Inflammatory macrophage treated with lipopolysaccharide for 4 hours (primary cell): ENCODE measurements at places on chromosomes 6 and 20.

DNA sequence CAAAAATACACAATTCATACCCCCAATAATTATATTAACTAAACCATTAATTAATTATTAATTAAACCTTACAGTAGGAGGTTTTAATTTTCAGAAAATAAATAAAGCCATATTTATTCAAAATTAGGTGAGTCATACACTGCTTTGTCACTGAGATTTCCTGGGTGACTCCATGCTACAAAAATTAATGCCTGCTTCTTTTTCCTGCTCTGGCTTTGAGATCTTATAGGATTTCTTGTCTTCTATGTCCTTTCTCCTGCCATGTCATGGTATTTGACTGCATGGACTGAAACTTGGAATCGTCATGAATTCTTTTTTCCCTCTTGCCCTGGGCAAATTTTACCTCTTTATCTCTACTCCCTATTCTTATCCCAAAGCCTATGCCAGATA is 133.2 kb downstream of the PHACTR1 start:
- no peak for DNase-seq

DNA sequence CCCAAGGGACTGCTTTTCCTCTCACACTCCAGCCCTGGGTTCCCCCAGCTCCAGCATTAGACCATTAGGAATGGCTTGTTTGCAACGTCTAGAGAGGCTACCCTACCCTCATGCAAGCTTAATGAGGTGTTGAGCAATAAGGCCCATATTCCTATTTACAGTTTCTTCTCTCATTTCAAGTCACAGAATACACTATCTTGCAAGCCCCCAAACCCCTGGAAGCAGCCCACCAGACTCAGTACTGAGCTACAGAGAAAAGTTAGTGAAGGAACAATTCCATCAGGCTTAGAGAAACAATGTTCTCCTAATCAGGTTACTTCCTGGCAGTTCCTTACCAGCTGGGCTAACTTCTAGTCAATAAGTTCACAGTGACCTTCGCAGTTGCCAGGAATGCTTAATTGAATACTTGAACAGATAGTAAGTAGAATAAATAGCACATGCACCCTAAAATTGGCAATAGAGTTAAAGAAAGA is 606.5 kb upstream of the NOX3 start:
- no peak for DNase-seq

DNA sequence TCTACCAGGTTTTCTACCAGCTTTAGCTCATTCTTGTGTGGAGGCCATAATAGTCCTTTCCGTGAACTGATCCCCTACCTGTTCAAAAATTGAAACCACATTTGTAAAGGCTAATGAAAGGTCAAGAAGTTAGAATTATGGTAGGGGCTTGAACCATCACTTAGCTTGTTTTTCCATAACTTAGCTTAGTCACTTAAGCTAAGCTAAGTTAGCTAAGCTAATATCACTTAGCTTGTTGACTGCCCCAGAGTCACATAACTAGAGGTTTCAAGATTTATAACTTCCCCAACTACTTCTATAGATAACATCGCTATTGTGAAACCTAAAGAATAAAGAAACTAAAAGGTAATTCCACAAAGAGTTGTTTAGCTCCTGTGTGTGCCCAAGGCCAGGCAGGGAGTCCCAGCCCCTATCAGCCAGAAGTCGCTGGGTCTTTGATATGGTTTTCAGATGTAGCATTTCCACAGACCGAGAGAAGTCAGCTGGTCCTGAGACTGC is 131.8 kb downstream of the VEGFA start:
- DNase-seq: no peak

DNA sequence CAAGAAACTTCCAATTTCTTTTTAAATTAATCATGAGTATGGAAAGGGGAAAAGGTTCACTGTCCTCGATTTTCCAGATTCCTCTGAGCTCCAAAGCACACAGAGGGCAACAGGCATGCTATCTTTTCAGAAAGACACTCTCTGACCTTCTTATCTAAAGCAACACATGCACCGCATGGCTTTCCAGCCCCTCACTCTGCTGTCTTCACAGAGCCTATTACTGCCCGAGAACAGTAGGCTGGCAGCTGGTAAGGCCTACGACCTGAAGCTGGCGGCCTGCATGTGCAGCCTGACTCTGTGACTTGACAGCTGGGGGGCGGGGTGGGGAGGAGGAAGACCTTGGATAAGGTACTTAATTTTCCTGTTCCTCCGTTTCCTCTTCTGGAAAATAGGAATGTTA is 86.3 kb downstream of the ELOVL4 start:
- no peak for DNase-seq
